A549 treated with DMSO at 1 μM for 4 hours (cell line): ENCODE measurements at places on chromosomes 11 and 22. TPM values are rescaled to one million over a fixed set of nuclear protein-coding genes. Genes with fewer than 3 reads are reported as not detected.

The APOA4 gene
- total RNA-seq, result not detected in 5 replicates

The CASP1 gene
- total RNA-seq, result 0.15 to 1.0 TPM (median 0.41 TPM) in 5 replicates

The OR5P2 gene
- not detected in 5 replicates for total RNA-seq

The HBE1 gene
- total RNA-seq, result not detected in 5 replicates

The PTGDR2 gene
- total RNA-seq, result 0.03 to 0.08 TPM (median 0.07 TPM) in 3 of 5 replicates, not detected in the others

The MIF gene
- total RNA-seq, result 485 to 881 TPM (median 831 TPM) in 5 replicates

The SPA17 gene
- 17.6 to 24.9 TPM (median 19.6 TPM) in 5 replicates for total RNA-seq

The SCGB1C1 gene
- not detected in 5 replicates for total RNA-seq

The AQP11 gene
- total RNA-seq, result 1.7 to 2.7 TPM (median 2.4 TPM) in 5 replicates
